ENCODE measurements at places on chromosomes 6 and 20. TPM values are rescaled to one million over a fixed set of nuclear protein-coding genes. Genes with fewer than 3 reads are reported as not detected.

Gene FGD2
- 0.55 TPM for total RNA-seq

Gene MEI4
- 0.44 TPM for total RNA-seq

Gene LY6G6F
- total RNA-seq, result 1.1 TPM

Gene SOX4
- 0.17 TPM for total RNA-seq

Gene EEF1A2
- total RNA-seq, result 58.1 TPM

Gene FUT9
- total RNA-seq, result not detected

Gene TPD52L2
- total RNA-seq, result 129 TPM

Gene MYL9
- total RNA-seq, result 28.2 TPM

Gene OPN5
- total RNA-seq, result not detected

Gene ASIP
- total RNA-seq, result not detected

Gene L3MBTL1
- 3.0 TPM for total RNA-seq

Gene IBTK
- 49.3 TPM for total RNA-seq

Gene SPEF1
- total RNA-seq, result 3.0 TPM

Gene NTSR1
- total RNA-seq, result not detected

Gene FAM50B
- not detected for total RNA-seq

Gene TINAG
- total RNA-seq, result not detected

Gene PLG
- total RNA-seq, result not detected

Gene ARG1
- total RNA-seq, result not detected

Gene PACSIN1
- 0.12 TPM for total RNA-seq

Gene TUBB2A
- 169 TPM for total RNA-seq

Gene GPX5
- total RNA-seq, result not detected

Measured in G401 (cell line).